NCI-H524 treated with DMSO at 0.1 percent for 48 hours (cell line): ENCODE measurements at places on chromosomes 2 and 18.
A peak's percentile ranks its signal among the peaks of the same experiment; 100 is the strongest.

- DNase-seq, result no peak
Observed at GRCh38 chr18:2905854-2906703, 59.3 kb downstream of the EMILIN2 start.

GRCh38 chr2:15826273-15826717, 114.1 kb upstream of the MYCN start:
- no peak for DNase-seq

GRCh38 chr2:10770956-10771750, 41.4 kb downstream of the PDIA6 start:
- DNase-seq, result no peak

GRCh38 chr2:147137711-147138110, 707.1 kb upstream of the ACVR2A start:
- DNase-seq, result no peak

GRCh38 chr2:201262718-201263117, 2.4 kb downstream of the CASP8 start:
- DNase-seq, result no peak

DNA sequence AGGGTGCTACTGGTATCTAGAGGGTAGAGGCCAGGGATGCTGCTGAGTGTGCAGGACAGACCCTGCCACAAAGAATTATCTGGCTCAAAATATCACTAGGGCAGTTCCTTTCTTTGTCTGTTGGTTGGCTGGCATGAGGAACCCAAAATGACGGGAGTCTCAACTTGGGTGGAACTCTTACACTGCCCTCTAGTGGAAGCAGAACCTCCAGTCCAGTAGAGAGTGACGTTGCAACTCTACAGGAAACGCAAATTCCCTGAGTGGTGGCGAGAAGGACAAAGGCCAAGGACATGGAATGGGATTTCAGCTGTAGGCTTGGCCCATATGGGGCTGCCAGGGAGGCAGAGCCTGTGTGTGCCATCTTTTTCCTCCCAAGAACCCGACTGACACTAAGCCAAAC, 47.1 kb downstream of the COPS8 start:
- DNase-seq, result no peak

DNA sequence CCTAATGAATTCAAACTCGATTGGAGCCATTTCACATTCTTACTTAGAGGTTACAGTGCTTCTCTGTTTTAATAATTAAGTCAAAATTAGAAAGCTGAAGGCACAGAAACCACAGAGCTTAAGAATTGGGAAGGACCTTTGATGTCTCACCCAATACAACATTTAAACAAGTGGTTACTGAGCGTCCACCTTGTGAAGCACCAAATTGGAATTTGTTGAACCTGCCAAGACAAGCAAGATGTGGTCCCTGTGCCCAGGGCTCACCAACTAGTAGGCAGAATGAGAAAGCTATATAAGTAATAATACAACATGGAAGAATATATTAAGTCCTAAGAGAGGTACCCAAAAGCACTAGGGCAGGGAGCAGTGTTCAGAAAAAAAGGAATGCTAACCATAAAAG, 64.5 kb upstream of the NPAS2 start:
- DNase-seq, result no peak

GRCh38 chr2:119339562-119339923, 27.1 kb downstream of the C2orf76 start:
- no peak for DNase-seq

GRCh38 chr2:2698182-2699120, 367.4 kb upstream of the MYT1L start:
- peak; percentile 33 for DNase-seq

- DNase-seq, result no peak
Observed at GRCh38 chr2:75483878-75484277, 76.9 kb downstream of the EVA1A start.

DNA sequence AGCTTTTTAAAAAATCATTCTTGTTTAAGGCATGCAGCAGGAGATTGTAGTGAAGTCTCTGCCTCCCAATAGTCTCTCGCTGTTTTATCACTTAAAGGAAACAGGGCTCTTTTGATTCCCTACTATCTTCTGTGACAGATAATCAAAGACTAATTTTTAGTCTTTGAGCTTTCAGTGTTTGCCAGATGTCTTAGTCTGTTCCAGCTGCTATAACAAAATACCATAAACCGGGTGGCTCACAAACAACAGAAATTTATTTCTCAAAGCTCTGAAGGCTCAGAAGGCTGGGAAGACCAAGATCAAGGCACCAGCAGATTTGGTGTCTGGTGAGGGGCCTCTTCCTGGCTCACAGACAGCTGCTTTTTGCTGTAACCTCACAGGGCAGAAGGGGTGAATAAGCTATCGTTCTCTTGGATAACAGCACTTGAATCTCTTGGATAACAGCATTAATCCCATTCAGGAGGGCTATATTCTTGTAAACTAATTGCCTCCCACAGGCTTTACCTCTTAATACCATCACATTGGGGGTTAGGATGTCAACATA, 37.8 kb upstream of the STAT4 start:
- peak; percentile 68 for DNase-seq

DNA sequence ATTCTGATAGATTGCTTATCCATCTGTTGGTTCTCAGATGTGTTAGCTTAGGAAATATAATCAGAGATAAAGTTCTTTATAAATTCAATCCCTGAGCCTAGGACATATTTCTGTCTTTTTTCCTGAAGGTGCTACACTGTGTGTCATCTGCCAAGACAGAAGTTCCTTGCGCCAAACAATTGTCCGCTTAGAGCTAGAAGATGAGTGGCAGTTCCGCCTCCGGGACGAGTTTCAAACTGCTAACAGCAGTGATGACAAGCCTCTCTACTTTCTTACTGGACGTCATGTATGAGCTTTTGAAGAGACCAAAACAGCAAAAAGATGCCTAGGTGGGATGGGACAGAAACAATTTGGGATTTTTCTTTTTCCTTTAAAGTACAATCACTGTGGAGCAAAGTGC, 78.0 kb downstream of the ESCO1 start:
- DNase-seq, result no peak

- no peak for DNase-seq
Observed at GRCh38 chr2:116948258-116948657, 866.2 kb upstream of the DDX18 start.

DNA sequence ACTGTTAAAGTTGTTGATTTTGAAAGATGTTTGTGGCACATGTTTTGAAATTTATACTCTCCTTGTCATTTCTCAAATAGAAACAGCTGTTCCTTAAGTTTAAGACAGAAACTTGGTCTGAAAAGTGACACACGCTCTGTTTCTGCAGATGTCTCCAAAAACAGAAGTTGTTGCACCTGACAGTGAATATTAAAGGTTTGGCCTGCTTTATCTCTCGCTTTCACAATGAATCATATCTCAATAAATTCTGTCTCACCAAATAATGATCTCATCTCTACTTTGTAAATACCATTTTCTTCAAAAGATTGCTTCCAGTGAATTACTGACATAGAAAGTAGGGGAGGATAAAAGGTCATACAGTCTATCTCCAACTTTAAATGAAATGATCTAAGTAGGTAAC, 294.9 kb upstream of the SYT4 start:
- DNase-seq, result no peak

DNA sequence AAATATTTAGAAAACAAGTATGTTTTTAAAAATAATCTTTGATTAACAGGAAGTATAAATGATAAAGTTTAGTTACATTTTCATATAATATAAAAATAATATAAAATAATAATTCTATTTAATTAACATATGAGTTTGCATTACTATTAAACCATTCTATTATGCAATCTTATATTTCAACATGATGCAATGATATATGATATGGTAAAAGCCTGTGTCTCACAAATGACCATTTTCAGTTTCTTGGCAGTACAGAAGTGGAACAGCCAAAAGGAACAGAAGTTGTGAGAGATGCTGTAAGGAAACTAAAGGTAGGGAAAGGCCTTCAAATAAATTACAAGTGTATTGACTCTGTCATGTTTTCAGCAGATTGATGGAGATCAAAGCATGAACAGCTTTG, 230.8 kb downstream of the GULP1 start:
- no peak for DNase-seq

- DNase-seq, result no peak
Observed at GRCh38 chr2:189933041-189933440, 129.5 kb downstream of the MSTN start.

DNA sequence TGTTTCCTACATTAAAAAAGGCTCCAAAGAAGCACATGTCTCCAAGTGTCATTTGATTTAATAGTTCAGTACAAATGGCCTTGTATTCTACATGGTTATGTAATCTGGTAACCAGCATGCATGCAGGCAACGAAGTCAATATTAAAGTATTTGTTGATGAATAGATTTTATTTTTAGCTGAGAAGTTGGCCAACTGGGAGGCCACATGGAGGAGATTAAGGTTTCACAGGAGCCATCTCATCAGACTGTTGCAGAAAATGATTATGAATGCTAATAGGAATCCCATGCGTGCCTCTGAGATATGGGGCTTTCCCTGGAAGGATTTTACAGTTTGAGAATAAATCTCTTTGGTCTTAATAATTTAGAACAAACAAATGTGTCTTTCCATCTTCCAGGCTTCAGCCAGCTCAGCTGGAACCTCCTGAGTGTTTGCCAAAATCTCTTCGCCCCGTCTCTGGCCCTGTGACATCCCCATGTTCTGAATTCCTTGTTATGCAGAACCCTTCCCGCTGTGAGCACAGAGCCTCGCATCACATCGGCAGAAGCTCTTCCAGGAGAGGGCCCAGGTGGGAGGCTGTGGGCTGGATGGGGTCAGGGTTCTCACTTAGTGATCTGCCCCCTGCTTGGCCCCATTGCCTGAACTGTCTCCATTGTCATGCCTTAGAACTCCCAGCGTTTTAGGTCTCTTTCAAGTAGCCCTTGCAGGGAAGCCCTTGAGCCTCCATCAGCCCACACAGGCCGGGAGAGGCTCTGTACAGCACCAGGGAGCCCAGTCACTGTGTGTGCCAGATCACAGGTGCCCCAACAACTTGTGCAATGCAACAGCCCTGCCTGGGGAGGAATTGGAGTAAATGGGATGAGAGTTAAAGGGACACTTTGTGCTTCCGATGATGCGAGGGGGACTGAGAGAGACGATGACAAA, 190.5 kb upstream of the TWIST2 start:
- DNase-seq, result no peak

- DNase-seq, result no peak
Observed at GRCh38 chr18:53553030-53553429, 671.4 kb downstream of the MBD2 start.

DNA sequence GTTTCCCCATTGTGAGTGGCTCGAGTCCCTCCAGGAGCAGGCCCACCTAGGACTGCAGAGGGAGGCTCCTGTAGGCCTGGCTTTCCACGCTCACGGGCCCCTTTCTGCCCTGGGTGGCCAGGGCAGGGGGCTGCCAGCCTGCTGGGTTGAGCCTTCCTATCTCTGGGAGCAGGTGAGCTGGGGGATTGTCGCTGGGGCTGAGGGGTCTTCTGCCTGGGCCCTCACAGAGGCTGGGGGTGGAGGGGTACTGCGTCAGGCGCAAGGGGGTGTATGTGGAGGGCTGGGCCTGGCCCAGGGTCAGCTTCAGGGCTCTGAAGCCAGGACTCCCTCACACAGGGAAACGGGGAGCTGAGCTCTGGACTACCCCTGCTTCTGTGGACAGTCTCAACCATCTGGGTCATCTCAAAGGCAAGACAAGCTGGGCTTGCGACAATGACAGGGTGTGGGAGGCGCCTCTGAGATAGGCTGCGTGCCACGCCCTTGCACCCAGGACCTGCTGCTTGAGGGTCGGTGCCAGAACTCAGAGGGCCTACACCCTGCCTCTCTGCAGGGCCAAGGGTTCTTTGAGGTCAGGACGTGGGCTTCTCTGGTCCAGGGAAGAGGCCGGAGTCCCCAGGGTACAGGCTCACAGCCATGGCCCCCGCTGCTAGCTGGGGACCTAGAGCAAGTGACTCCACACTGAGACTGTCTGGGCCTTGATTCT, 206.1 kb downstream of the TWIST2 start:
- DNase-seq, result no peak

DNA sequence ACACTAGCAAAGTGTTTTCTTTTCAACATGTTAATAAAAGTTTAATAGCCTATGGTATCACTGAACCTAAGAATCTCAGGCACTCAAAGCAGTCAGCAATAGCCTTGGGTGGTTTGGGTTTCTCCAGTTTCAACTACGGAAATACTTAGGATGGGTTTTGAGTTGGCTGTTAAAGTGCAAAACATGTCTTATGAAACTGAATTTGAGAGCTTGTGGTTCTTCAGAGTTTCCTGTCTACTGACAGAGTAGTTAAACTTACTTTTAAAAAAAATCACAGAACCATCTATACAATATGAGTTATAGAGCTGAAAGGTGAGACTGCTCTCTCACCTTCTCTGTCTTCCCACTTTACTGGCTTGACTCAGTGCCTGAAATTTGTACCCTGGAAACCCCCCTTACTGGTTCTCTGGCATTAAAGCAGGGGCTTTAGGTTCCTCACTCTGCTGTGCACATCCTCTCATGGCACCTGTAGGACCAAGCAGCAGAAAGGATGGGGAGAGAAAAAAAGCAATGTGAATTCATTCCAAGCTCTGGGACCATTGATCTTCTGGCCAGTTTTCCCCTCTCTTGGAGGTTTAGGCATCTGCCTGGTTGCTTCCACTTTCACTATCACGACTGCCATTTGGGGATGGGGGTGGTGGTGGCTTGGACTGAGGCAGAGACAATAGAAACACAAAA, 18.1 kb downstream of the CCDC141 start:
- DNase-seq, result no peak

- DNase-seq, result no peak
Observed at GRCh38 chr2:38462121-38462661, 85.1 kb upstream of the ATL2 start.

DNA sequence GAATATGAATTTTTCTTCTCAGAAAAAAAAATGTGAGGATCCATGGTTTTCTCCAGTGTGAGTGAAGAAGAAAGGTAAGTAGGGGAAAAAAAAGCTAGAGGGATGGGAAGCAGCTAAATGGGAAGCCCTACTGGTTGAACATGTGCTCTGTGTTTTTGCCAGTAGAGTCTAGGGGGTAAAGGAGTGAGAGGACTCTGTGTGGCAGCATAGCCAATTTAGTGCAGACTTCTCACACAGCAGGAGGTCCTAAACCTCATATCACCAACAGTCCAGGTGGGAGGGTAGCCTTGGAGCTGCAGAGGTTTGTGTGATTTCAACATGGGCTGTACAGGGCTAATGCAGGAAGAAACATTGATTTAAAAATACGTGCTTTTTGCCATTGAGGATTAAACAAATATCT, 334.5 kb upstream of the SPHKAP start:
- no peak for DNase-seq

DNA sequence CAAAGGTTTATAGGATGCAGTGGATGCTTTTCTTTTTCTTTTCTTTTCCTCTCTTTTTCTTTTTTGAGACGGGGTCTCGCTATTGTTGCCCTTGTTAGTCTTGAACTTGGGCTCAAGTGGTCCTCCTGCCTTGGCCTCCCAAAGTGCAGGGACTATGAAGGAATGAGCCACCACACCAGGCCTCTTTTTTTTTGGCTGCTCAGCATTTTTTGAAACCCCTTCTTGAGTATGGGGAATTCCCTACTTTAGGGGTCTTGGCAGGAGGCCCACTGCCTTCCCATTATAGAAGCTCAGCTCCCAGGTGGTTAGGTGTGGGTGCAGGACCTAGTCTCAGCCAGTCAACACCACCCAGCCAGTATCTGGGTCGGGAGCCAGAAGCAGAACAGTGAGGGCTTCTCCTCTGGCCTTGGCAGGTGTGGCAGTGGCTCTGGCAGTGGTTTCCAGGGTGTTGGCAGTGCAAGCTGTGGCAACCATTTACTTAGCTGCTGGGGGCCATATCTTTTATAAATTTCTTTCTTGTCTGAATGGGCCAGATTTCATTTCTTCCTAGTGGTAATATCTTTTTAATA, 51.4 kb upstream of the ACYP2 start:
- DNase-seq, result no peak

- DNase-seq, result no peak
Observed at GRCh38 chr2:217206016-217206725, 346.3 kb upstream of the TNP1 start.
